ENCODE measurements at places on chromosomes 13 and 19.

GRCh38 chr13:49669735-49670309 lies 21.5 kb downstream of the EBPL start:
- DNase-seq, result no peak

- no peak for DNase-seq
Measured at GRCh38 chr13:40498461-40498860, 168.0 kb downstream of the FOXO1 start.

DNA sequence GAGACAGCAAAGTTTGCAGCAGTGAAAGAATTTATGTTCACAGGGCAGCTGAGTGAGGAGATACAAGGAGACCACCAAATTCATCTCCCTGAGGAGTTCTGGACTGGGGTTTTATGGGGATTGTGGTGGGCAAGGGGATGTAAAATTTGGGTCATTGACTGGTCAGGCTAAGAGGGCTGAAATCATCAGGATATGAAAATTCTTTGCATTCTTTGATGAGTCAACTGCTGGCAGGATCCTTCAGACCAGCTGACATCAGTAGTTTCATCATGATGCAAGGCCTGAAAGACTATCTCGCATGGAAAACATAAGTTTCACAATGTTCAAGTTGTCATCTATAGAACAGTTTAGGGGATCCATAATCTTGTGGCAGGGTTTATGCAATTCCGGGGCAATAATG lies 869.5 kb upstream of the PCDH9 start:
- no peak for DNase-seq

GRCh38 chr13:105997581-105998550 lies 537.6 kb downstream of the EFNB2 start:
- no peak for DNase-seq

- DNase-seq, result no peak
Measured at GRCh38 chr13:71722206-71722605, 144.8 kb downstream of the DACH1 start.

- DNase-seq, result no peak
Measured at GRCh38 chr13:22018076-22018835, 347.4 kb downstream of the FGF9 start.

- no peak for DNase-seq
Measured at GRCh38 chr13:51828730-51829567, 16.0 kb downstream of the TMEM272 start.

DNA sequence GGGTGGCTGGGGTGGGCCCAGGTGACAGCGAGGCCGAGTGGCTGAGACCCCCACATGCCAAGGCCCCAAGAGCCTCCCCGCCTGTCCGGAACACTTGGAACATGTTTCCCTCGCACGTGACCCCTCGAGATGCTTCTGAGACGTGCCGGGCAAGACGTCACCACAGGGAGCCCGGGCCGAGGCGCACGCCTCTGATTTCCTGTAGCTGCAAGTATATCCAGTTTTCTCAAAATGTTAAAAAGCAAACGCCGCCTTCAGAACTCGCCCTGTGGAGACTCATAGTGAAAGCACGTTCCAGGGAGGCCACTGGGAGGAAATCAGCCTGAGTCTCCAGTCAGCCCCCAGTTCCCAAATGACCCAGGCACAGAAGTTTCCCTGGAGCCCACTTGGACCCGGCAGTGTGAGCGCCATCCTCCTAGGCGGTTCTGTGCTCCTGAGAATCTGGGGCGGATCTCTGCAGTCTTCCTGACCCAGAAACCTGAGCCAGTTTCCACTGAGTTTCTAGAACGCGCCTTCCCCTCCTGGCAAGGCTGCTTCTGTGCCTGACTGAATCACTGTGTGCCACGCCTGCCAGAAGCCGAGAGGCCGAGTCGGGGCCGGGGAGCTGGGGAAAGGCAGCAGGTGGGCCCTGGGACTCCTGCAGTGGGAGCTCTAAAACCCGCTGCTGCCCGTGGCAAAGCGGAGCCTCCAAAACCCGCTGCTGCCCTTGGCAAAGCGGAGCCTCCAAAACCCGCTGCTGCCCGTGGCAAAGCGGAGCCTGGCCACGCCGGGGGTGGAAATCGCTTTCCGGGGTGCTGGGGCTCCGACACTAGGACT lies 179.3 kb downstream of the KDM4B start:
- DNase-seq, result no peak

DNA sequence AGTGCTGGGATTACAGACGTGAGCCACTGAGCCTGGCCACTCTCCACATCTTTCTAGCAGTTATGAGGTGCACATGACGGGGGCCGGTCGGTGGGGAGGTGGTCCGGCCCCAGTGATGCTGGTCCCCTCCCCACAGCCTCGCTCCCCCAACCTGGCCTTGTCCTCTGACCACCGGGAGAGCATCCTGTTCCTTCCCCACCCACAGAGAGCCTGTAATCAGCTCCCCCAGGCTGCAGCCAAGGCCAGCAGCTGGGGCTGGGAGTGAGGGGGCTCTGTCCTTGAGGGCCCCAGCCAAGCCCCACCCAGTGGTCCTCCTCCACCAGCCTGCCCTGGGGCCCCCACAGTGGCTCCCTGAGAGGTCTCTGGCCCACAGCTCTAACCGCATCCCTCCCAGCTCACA lies 3.0 kb upstream of the INSL3 start:
- DNase-seq, result no peak

- no peak for DNase-seq
Measured at GRCh38 chr13:107422421-107422820, 792.9 kb downstream of the LIG4 start.

GRCh38 chr19:8150998-8151766 lies 1.8 kb upstream of the FBN3 start:
- DNase-seq, result no peak

GRCh38 chr13:50672025-50672424 lies 171.5 kb downstream of the DLEU7 start:
- DNase-seq, result no peak

DNA sequence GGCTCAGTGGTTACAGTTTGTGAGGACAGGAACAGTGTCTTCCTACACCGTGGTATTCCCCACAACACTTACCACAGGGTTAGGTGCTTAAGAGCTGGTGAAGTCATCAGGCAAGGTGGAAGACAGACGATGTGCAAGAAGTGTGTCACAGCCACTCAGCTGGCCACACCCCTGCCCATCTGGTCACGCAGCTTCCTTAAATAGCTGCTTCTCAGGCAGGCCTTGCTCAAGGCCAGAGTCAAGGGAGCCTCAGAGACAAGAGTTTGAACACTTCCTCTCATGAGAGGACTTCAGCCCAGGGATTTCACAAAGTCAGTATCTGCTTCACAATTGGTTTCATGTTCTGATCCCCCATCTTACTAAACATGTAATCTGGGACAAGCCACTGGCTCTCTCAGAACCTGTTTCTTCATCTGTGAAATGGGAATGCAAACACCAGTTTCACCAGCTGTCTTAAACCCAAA lies 80.3 kb upstream of the FRY start:
- DNase-seq, result no peak

GRCh38 chr19:31303262-31303815 lies 45.9 kb downstream of the TSHZ3 start:
- DNase-seq, result no peak

All from stimulated activated CD4-positive, alpha-beta T cell treated with anti-CD3 and anti-CD28 coated beads, Interleukin-4, amount 100 ng/mL, for 1 hour (primary cell).